ENCODE measurements at places on chromosomes 6 and 20.

- no peak for DNase-seq
Observed at GRCh38 chr6:34934516-34934915, 45.5 kb downstream of the ANKS1A start.

DNA sequence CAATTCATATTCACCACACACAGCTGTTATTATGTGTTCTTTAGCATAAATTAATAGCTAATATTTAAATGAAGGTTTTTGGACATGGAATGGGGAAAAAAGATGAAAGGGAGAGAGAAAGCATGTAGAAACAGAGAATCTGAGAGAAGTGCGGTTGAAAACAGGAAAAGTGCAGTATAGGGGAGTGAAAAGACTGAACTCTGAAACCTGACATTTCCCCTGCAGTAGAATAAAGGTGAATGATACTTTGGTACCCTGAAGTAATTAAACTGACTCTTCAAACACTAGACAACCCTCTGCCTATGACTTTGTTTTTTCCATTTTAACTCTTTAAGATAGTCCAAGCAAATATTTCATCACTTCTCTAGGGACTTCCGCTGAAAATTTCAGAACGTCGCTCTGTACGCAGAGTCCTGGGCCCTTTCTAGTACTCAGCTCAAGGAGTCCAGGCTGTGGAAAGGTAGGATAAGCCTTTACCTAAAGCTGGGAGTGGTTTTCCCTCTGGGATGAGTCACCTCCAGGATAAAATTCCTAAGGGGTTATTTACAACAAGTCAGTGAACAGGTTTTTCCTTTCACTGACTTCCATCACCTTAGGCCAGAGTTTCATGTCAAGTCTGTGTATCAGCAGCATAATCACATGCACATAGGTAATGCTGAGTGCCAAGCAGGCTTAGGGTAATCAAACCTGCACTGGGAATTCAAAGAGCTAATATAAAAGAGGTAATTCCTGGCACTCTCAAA, 614.5 kb downstream of the PKHD1 start:
- DNase-seq = no peak

DNA sequence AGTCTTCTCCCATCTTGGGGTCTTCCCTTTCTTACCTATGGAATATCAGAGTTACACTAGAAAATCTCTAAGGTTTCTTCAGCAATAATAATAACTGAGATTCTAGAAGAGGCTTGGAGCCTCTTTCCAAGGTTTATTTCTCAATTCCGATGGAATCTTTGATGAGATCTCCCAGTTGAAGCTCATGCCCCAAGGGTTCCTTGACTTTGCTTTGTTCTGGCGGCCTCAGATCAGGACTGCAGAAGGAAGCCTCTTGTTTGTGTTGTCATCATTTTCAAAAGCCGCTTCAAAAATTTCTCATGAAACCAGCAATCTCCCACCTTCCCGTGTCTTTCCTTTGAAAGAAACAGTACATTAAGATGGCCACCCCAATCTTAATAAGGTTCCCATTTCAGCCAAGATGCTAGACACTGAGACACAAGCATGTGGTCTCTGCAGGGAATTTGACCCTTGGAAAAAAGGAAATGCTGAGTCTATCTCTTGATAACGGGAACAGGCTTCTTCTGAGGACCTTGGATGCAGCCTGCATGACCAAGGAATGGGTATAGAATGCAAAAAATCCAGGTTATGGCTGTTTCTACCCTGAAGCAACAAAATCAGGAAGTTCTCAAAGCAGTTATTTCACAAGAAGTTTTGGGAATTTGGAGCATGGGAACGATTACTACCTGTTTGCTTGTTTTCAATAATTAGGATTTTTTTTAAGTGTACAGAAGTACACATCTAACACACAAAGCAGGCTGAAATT, 141.6 kb downstream of the CD24 start:
- DNase-seq = no peak

DNA sequence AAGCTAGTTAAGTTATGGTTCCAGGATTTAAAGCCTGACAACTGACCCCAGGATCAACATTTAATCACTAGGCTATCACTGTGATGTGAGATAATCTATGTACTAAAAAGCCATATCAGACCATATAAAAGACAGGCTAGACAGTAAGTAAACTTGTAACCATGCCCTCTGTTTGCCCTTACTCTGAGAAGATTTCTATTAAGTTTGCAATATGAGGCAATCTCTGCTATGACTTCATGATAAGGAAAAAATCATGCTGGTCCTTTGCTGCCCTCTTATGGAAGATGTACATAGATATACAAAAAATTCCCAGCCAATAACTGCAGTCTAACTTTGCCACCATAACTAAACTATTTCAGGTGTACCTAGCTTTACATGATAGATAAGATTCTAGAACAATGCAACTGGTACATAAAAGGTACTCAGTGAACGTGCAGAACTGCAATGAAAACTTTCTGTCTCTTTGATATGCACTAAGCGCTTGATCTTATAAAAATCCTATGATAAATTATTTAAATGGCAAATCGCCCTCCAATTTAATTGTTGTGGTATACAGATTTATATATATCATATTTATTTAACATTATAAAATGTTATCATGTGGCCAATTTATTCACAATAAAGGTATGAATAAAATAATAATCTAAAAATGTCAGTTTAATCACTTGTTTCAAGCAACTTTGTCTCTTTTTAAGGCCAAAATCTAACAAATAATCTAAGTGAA, 70.5 kb downstream of the FAM217A start:
- DNase-seq = no peak

DNA sequence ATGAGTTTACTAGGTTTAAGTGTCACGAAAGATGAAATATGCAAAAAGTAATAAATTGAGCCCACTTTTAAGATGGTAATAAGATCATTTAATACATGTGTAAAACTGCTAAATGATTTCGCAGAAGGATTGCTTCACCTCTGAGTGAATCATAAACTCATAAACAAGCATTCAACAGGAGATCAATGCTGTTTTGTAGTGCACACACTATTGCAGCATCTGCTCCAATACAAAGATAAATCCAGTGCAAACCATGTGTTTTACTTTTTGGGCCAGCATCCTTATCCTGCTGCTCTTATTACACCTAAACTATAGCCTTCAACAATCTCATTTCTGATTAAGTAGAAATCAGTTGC, 400.1 kb downstream of the NKAIN2 start:
- DNase-seq = no peak

- DNase-seq = no peak
Observed at GRCh38 chr20:10520528-10520927, 85.4 kb downstream of the SLX4IP start.

- DNase-seq = no peak
Observed at GRCh38 chr6:84758486-84758885, 5.9 kb downstream of the TBX18 start.

GRCh38 chr6:54266400-54266923, 41.8 kb upstream of the TINAG start:
- DNase-seq = no peak

- DNase-seq = no peak
Observed at GRCh38 chr6:34325633-34326032, 66.8 kb downstream of the NUDT3 start.

DNA sequence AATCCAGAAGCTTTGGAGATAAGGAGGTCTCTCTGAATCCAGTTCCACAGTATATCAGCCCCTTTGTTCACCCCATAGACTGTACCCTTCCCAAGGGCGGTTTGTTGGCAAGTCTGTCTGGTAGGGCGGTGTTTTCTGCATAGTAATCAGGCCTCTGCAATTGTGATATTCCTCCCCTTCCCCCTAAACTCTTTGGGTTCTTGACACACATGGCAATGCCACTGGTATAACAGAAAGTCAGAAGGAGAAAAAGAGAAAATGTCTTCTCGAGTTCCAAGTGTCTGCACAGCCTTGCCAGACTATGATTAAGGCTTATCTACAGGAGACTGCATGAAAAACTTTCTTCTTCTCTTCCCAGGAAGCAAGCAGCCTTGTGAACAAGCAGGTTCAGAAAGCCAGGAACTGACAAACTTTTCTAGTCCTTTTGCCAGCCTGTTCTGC, 45.6 kb downstream of the FOXO3 start:
- DNase-seq = no peak

GRCh38 chr20:62587757-62588402, 54.4 kb upstream of the SLCO4A1 start:
- DNase-seq = no peak

DNA sequence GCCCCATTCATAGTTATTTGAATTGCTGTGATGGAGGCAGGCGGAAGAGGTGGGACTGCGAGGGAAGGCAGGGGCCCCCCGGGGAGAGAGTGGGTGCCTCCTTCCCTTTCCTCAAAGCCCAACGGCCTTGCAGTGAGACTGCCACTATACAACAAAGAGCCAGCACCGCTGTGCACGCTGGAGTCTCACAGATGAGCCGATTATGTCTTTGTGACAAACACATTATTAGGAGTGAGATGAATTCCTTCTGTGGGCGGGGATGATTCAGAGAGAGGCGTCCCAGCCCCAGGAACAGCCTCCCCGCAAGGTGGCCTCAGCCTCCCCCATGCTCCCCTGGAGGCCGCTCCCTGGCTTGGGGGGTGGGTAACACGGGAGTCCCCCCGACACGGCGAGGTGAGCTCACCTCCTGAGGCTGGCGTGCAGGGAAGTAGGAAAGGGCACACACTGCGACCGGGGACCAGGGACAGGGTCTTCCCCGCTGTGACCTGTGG, 26.7 kb downstream of the NTSR1 start:
- no peak for DNase-seq

DNA sequence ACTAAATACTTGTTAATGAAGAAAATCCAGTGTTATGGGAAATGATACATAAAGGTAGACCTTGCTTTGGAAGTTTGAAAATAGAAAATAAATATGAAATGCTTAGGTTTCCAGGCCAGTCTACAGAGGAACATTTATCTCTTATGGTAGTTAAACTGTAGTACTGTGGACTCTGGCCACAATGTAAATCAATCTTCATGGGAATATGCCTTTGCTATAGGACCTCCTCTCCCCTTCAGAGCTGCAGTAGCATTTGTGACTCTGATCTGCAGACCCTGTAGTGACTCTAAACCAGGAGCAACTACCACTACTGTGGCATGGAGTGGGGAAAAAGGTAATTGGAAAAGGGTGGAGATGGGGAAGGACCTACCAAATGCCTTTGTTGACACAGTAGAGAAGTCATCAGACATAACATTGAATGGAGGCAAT, 4.5 kb downstream of the HSPA1A start:
- no peak for DNase-seq

GRCh38 chr6:167512696-167513375, 187.9 kb downstream of the TTLL2 start:
- no peak for DNase-seq

DNA sequence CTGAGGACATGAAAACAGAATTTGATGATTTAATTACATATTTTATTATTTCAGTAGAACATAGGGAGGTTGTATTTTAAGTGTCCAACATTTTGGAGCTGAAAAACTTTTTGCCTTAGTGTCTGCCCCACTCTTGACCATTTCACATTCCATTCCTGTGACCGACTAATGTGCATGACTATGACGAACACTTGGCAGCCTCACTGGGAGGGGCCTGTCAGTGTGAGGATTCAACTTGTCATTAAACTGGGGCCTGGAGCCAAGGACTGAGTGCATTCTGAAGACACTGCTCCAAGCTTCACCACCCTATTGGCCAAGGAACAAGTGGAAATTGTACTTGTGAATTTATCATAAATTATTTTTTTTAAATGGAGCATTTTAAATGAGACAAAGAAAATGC, 661.3 kb downstream of the BCKDHB start:
- DNase-seq = no peak

DNA sequence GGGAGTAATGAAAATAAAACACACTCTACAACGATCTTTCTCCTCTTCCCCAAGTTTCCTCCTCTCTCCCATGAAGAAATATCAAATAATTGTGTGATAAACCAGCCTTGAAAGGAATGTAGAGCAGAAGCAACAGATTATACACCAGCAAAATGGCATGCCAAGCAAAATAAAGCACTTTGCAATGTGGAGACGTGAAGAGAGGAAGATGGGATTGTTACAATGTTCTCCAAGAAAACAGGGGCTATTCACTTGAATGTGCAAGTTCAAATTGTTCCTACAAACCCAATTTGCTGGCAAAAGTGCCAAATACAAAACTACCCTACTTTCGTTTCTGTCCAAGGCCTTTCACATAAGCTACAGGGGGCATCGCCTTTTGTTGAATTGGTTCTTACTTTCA, 185.1 kb downstream of the PDE7B start:
- no peak for DNase-seq

GRCh38 chr6:36343109-36343680, 6.5 kb upstream of the BNIP5 start:
- DNase-seq = no peak

- DNase-seq = no peak
Observed at GRCh38 chr20:4022386-4023286, 7.3 kb upstream of the RNF24 start.

GRCh38 chr6:150636808-150637207, 37.1 kb downstream of the PLEKHG1 start:
- no peak for DNase-seq

- DNase-seq = no peak
Observed at GRCh38 chr6:155436981-155437749, 18.5 kb downstream of the NOX3 start.

DNA sequence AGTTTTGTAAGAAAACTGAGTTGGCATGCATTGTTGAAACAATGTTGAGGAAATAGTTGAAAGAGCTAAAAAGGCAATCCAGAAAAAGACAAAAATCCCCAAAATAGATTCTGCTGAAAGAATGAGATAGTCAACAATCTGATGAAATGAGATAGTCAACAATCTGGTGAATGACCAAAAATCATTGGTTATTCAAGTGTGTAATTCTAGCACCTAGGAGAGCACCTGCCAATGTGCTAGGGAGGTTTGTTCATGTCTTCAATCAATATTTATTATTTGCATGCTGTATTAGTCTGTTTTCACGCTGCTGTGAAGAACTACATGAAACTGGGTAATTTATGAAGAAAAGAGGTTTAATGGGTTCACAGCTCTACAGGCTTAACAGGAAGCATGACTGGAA, 307.1 kb upstream of the HSF2 start:
- DNase-seq = no peak

GRCh38 chr20:19949195-19949867, 67.8 kb upstream of the NAA20 start:
- no peak for DNase-seq

DNA sequence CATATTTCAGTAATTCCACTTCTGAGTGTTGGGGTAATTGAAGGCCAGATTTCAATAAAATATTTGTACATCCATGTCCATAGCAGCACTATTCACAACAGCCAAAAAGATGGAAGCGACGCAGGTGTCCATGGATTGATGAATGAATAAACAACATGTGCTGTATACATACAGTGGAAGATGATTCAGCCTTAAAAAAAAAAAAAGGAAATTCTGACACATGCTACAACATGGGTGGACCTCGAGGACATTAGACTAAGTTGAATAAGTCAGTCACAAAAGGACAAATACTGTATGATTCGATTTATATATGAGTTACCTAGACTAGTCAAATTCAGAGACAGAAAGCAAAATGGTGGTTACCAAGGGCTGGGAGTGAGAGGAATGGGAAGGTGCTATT, 57.2 kb downstream of the TRAM2 start:
- DNase-seq = no peak

DNA sequence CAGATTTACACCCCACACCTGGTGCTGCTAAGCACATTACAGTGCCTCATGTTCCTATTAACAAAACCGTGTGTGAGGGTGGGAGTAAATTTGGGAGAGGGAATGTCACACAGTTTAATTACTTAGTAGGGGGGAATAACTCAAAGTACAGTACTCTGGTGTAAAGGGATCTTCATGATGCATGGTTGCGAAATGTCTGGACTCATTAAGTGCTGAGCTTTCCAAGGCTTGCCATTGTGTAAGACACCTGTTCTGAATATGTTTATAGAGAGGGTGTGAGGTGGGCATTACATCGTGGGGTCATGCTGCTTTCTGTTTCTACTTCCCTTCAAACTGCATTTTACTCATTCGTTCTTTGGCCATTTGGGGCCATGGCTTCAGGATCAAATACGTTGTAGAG, 181.2 kb downstream of the ADGRG6 start:
- DNase-seq = no peak

GRCh38 chr6:139551376-139551775, 176.9 kb upstream of the CITED2 start:
- DNase-seq = no peak
